A549 treated with AZD2906 at 1 μM for 4 hours (cell line): ENCODE measurements at places on chromosomes 5 and 9. TPM values are rescaled to one million over a fixed set of nuclear protein-coding genes. Genes with fewer than 3 reads are reported as not detected.

Gene TRIM36
- total RNA-seq, result 1.9 to 2.4 TPM (median 2.1 TPM) in 5 replicates

Gene RELL2
- 4.0 to 5.2 TPM (median 4.6 TPM) in 5 replicates for total RNA-seq

Gene SUB1
- 187 to 247 TPM (median 239 TPM) in 5 replicates for total RNA-seq

Gene PCDHA11
- total RNA-seq, result 0.04 to 0.24 TPM (median 0.08 TPM) in 5 replicates

Gene BHMT2
- not detected in 5 replicates for total RNA-seq

Gene LMAN2
- 194 to 254 TPM (median 201 TPM) in 5 replicates for total RNA-seq

Gene FAM78A
- total RNA-seq, result 0.21 to 0.32 TPM (median 0.28 TPM) in 5 replicates

Gene SMIM33
- total RNA-seq, result not detected in 5 replicates

Gene TAF11L5
- not detected in 5 replicates for total RNA-seq

Gene ENHO
- total RNA-seq, result 0.94 to 2.8 TPM (median 2.0 TPM) in 5 replicates

Gene NLN
- total RNA-seq, result 50.4 to 76.6 TPM (median 61.3 TPM) in 5 replicates

Gene ZNF782
- total RNA-seq, result 1.5 to 2.6 TPM (median 1.8 TPM) in 5 replicates

Gene SV2C
- total RNA-seq, result not detected in 5 replicates

Gene ANKRD20A1
- 0.82 to 2.4 TPM (median 1.2 TPM) in 5 replicates for total RNA-seq

Gene TMEM252
- total RNA-seq, result not detected in 5 replicates

Gene CDH18
- not detected in 5 replicates for total RNA-seq

Gene MSX2
- total RNA-seq, result 4.3 to 5.0 TPM (median 4.9 TPM) in 5 replicates

Gene ARPC5L
- 54.8 to 74.1 TPM (median 66.6 TPM) in 5 replicates for total RNA-seq

Gene ROPN1L
- 2.1 to 2.4 TPM (median 2.3 TPM) in 5 replicates for total RNA-seq

Gene MYOT
- total RNA-seq, result 0.08 to 0.27 TPM (median 0.13 TPM) in 3 of 5 replicates, not detected in the others

Gene UCK1
- total RNA-seq, result 20.2 to 22.5 TPM (median 21.2 TPM) in 5 replicates
